ENCODE measurements at places on chromosomes 11 and 22.

- DNase-seq, result no peak
These were observed 5.4 kb upstream of the VPS51 start for GRCh38 chr11:65090628-65091027.

DNA sequence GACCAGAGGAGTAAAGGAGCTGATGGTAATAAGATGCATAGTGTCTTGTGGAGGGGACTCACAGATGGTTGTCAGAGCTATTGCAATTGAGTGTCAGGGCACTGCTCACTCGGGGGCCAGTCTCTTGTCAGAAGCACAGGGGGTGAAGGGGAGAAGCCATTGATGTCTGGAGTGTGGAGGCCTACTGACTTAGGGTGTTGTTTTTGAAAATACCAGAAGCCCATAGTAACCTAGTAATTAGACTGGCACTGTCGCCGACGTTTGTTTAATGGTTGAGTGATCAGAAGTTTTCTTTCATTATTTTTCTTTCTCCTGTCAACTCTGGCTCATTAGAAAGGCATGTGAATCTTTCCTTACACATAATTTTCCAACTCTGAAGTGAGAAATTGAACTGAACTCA is 151.6 kb upstream of the TENM4 start:
- no peak for DNase-seq

- no peak for DNase-seq
These were observed 12.1 kb downstream of the SERGEF start for GRCh38 chr11:18000760-18001159.

DNA sequence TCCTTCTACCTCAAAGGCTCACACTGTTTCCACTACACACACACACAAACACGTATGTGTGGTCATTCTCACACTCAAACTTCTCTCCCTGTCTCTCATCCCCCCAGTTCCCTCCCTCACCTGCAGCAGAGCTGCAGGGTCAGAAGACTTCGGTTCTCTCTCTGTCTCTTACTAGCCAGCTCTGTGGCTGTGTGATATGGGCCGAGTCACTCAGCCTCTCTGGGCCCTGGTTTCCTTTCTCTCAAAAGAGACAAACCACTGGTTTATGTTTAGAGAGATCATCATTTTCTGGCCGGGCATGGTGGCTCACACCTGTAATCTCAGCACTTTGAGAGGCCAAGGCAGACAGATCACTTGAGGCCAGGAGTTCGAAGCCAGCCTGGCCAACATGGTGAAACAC is 21.1 kb downstream of the TSPAN18 start:
- no peak for DNase-seq

- no peak for DNase-seq
These were observed 96.4 kb downstream of the CACNA1I start for GRCh38 chr22:39666926-39667325.

- no peak for DNase-seq
These were observed 5.1 kb downstream of the ARSA start for GRCh38 chr22:50622723-50623327.

- no peak for DNase-seq
These were observed 8.2 kb upstream of the F2 start for GRCh38 chr11:46710821-46711269.

DNA sequence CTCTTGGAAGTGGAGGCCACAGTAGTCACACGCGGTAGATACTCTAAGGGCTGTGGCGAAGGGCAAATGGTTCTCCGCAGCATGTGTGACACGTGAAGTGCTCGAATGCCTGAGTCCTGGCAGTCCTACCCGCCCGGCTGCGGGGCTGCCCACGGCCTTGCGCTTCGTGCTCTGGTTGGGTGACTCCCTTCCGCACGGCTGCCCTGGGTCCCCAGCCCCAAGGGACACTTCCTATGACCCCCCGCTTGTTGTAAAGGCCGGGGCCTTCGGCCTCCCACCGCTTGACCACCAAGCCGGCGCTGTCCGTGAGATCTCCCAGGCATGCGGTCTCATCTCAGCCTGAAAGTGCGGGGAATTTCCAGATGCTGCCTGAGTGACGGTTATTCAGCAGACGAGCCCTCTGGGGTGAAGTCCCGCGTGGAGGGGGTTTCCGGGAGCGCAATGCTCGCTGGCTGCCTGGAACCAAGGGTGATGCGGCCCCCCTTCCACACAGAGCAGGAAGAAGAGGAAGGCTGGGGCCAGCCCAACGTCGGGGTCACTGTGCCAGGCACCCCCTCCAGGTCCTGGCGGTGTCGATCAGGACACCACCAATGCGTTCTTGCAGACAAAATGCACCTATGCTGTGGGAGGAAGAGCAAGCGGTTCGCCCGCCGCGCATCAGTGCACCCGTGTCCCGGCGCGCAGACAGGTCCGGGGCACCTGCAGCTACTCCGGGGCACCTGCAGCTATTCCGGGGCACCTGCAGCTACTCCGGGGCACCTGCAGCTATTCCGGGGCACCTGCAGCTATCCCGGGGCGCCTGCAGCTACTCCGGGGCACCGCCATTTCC is 171.2 kb downstream of the OPCML start:
- no peak for DNase-seq

DNA sequence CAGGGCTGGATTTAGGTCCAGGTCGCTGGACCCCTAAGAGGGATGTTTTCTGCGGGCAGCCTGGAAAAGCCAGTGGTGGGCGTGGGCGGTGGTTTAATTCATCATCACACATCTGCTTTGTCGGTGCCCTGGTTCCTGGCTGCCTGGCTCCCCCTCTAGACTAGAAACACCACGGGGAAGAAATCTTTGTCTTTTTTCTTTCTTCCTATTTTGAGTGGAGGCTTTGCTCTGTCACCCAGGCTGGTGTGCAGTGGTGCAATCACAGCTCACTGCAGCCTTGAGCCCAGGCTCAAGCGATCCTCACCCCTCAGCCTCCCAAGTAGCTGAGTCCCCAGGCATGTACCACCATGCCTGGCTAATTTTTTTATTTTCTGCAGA is 86.6 kb upstream of the LINC01488 start:
- DNase-seq, result no peak

DNA sequence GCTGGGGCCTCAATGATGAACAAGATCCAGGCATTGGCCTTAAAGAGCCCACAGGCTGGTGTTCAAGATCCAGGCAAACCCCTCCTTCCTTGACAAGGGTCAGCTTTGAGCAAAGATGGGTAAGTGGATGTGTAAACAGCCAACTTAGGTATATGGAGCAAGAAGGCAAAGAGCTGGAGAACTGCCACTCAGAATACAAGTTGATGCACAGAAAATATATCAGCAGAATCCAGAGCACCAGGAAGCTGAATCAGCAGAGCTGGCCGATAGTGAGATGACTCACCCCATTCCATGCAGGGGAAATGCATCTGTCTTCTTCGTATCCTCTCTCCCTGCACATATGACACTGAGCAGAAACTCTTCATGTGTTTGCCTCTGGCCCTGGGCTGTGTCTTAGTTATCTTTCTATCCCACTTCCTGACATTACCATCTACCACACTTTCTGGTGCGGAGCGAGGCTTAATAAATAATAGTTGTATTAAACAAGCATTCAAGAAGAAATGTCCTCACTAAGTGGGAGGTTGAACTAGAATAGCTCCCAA is 57.8 kb downstream of the ENDOD1 start:
- DNase-seq, result no peak

- DNase-seq, result no peak
These were observed 6.2 kb downstream of the PANX1 start for GRCh38 chr11:94134651-94135512.

DNA sequence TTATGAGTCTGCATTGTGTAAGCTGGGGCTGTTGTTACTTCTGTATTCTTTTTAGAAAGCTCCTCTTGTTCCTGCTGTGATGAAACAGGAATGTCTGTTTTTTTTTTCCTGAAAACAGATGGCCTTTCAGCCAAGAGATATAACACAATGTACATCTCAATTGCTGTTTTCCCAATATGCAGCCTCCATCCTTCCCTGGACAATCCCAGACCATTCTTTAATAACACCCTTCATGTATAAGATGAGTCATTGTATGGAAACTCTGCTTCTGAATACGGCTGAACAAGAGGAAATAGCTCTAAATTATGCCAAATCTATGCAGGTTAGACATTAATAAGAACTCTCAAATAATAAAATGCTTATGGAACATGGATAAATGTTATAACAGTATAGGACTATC is 60.2 kb upstream of the LRRC4C start:
- no peak for DNase-seq

GRCh38 chr11:56533054-56533740 is 9.9 kb downstream of the OR5M11 start:
- DNase-seq, result no peak

DNA sequence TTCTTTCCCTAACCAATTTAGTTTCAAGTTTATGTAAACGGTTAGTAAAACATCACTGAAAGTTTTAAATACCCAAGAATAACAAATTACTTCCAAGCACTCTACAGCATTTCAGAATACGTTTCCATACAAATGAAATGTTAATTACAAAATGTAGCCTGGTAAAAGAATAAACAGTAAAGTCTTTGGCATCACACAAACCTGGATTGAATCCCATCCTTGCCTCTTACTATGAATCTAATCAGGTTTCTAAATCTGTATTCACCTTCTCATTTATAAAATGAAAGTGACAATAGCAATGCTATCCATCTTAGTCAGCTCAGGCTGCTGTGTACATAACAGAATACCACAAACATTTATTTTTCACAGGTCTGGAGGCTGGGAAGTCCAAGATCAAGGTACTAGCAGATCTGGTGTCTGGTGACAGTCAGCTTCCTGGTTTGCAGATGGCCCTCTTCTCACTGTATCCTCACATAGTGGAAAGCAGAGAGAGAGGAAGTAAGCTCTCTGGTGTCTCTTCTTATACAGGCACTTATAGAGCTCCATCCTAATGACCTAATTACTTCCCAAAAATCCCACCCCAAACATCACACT is 19.2 kb downstream of the FAM168A start:
- DNase-seq, result no peak

DNA sequence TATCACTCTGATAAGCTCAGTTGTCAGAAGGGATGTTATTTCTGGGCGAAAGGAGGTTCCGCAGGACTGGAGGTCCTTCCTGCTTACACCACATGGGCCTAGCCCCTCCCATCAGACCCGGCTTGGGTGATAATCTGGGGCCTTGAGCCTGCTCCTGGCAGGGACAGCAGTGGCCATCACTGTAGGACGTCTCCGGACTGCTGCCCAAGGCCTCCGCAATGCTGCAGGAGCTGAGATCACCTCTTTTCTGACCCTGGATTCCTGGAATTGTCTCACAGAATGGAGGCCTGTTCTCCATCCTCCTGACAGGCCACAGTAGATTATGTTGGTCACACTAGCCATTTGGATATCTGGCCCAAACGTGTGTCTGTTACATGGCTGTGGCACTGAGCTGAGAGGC is 9.2 kb upstream of the BIK start:
- DNase-seq, result no peak

GRCh38 chr11:21675049-21675616 is 517.8 kb upstream of the ANO5 start:
- DNase-seq, result no peak

GRCh38 chr11:130165601-130166456 is 6.2 kb downstream of the ST14 start:
- DNase-seq, result peak; percentile 67

- DNase-seq, result no peak
These were observed 1091.9 kb upstream of the RAG2 start for GRCh38 chr11:37689951-37690350.

DNA sequence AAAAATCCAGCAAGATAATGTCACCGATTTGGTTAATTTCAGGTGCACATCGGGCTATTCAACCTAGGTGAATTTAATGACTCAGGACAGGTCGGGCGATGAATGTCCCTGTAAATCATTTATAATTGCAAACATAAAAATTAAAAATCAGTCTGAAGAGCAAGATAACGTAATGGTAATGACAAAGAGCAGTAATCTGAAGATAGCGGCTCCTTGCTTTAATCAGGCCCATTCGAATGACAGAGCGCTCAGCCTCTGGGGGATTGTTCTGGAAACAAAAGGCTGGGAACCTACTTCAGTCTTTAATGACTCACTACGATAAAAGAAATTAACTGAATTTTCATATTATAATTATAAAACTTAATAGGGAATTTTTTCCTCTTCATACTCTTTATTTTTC is 61.3 kb downstream of the RCN1 start:
- no peak for DNase-seq

DNA sequence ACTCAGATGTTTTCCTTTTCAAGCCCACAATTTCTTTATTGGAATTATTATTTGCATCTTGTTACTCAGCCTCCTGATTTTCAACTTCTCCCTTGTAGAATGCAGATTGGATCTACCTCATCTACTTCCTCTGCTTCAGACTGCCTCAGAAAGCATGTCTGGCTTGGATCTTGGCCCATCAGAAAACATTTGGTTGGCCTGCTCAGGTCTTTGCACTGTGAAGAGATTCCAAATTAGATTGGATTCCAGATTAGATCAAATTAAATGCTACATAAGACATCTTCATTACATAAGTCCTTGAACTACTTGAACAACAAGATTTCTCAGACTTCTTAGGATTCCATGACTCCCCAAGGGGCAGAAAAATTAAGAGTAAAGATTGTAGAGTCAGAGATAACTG is 358.0 kb downstream of the DLG2 start:
- no peak for DNase-seq

- DNase-seq, result no peak
These were observed 99.4 kb downstream of the ETS1 start for GRCh38 chr11:128487978-128488377.

DNA sequence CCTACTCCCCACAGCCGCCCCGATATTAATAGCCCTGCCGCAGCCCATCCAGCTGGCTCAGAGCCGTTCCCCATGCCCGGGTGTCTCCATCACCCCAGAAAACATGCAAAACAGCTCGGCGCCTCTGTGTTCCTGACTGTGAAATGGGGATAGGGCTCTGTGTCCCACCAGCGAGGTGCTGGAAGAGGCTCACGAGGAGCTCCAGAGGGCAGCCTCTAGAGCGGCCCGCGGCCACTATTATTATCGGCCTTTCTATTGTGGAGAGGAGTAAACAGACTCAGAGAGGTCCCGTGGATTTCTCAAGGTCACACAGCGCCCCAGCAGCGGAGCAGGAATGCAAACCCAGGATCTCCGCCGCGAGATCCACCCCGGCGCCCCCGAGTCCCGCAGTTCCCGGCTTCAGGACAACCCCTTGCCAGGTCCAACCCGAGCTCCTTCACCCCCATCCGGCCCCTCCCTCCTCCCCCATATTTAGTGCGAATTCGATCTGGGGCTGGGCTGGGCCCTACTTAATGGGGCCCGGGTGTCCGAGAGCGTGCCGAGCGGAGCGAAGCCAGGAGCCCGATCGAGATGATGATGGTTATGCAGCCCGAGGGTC is at the start of gene ACTN3:
ACTN3 (plus strand) TSS at position 536 of the 598 bp plus-strand sequence; CDS start at position 571, 35 bp downstream.
- DNase-seq, result no peak

- no peak for DNase-seq
These were observed 119.6 kb downstream of the DYNC2H1 start for GRCh38 chr11:103228807-103229206.

DNA sequence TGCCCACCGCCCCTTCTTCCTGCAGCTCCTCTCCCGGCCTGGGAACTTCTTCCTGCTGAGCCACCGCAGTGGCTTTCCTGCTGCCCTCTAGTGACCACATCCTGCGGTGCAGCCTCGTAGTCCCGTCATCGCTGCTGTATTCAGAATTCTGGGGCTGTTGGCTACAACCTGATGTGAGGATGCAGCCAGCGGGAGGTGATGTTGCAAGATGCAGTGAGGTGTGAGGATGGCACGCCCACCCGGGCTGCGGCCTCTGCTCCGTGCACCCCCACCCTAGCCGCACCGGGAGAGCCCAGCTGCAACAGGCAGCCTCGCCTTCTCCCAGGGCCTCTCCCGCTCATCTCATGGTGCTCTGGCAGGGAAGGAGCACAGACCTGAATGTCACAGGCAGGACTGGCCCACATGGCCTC is 10.1 kb downstream of the CHST1 start:
- DNase-seq, result peak; percentile 74

- DNase-seq, result no peak
These were observed 62.1 kb upstream of the LMO1 start for GRCh38 chr11:8325591-8326304.

- peak; percentile 54 for DNase-seq
These were observed 97.8 kb downstream of the TRMU start for GRCh38 chr22:46433318-46433717.
